ENCODE measurements at places on chromosomes 6 and 20. TPM values are rescaled to one million over a fixed set of nuclear protein-coding genes. Genes with fewer than 3 reads are reported as not detected.

The LGSN gene
- total RNA-seq: 0.93 TPM

The NINL gene
- 6.0 TPM for total RNA-seq

The LHFPL5 gene
- not detected for total RNA-seq

The COL9A3 gene
- 133 TPM for total RNA-seq
